ENCODE measurements at places on chromosomes 4 and X.

GRCh38 chr4:10677796-10678497 lies 6.6 kb downstream of the CLNK start:
- no peak for DNase-seq

DNA sequence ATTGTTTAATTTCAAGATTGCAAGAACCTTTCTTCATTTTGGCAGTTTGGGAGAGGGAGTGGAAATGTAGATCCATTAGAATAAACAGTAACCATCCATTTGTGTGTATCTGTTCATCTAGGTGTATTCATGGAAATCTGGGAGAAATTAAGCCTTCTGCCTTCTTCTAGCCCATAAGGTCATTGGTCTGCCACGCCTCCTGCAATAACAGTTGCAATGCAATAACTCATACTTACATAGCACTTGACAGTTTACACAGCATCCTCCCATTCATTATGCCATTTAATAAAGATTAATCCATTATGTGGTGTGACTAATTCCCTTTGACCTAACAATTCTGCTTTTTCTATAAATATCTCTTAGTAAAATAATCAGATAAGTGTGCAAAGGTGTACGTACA lies 42.6 kb downstream of the SHROOM4 start:
- DNase-seq, result no peak

DNA sequence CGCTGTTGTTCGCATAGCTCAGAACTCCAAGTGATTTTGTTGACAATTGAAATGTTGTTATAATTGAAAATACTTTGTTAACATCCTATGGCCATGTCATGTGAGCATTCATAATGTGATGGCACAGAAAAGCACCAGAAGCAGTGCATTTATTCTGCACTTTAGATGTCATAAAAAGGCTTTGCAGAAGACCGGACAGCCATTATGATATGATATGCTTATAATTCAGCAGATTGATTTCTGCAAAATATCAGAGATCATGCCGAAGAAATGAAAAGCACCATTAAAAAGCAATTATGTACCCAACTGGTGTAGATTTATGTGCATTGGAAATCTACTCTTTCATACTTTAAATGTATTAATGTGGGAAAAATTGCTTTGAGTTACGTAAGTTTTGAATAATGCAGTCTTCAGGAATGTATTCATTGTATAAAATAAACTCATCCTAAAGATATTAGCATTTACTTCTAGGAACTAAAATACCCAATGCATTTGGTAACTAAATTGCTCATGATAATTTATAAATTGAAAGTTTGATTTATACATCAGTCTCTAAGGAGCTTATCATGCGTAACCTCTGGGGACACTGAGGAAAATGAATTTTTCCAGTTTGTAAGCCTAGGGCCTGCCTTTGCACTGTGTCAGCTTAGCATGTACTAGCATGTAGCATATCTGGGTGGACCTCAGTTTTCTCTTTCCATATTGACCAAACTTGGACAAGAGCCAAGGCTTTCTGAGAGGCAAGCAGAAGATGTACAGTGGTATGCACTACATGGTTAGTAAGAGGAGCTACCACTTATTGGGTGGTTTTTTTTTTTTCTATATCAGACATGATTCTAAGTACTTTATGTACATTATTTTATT lies 43.6 kb downstream of the TLR10 start:
- no peak for DNase-seq

- DNase-seq, result no peak
Observed at GRCh38 chrX:70240751-70241150, 6.3 kb downstream of the AWAT1 start.

Measured in tibial nerve (tissue), 4 donors.